ENCODE measurements at places on chromosomes 6 and 20.

DNA sequence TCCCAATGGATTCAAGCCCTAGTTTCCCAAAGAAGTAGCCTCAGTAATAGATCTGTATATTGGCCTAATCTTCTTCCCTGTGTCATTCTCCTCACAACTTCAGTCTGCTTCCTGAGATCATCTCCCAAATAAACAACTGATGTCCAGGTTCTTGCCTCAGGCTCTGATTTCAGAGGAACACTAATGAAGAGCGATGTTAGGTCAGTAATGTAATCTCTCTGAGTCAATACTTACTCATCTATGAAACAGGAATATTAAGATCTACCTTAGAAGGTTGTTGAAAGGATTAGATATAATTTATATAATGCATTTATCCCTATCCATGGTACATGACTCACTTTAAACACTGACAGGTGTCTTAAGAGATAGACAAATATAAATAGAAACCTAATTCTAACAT is 246.0 kb upstream of the FLRT3 start:
- DNase-seq: no peak

DNA sequence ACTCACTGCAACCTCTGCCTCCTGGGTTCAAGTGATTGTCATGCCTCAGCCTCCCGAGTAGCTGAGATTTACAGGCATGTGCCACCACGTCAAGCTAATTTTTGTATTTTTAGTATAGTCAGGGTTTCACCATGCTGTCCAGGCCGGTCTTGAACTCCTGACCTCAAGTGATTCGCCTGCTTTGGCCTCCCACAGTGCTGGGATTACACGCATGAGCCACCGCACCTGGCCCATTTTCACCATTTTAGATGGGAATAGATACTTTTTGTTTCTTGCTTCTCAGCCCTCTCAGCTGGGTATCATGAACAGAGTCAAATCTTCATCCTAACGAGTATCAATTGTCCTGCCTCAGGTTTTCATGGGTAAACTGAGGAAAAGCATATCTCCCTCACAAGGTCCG is 235.0 kb downstream of the CDC5L start:
- DNase-seq: no peak

DNA sequence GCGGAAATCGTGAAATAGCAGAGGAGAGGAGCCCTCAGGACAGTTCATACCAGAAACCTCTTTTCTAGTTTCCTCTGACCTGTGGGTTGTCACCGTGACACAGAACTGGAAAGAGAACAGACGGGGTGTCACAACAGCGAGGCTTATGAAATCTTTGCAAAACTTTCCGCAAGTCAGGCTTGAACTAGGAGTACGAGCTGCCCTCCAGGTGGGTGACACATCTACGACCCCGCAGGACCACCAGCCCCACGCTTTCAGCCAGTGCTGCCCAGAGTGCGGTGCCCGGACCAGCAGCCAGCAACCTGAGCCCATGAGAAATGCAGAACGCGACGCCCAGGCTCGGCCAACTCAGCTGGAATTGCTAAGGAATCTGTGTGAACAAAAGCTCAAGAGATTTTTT is 30.8 kb downstream of the WRNIP1 start:
- no peak for DNase-seq

- no peak for DNase-seq
These were observed 72.5 kb upstream of the SULF2 start for GRCh38 chr20:47857569-47858464.

DNA sequence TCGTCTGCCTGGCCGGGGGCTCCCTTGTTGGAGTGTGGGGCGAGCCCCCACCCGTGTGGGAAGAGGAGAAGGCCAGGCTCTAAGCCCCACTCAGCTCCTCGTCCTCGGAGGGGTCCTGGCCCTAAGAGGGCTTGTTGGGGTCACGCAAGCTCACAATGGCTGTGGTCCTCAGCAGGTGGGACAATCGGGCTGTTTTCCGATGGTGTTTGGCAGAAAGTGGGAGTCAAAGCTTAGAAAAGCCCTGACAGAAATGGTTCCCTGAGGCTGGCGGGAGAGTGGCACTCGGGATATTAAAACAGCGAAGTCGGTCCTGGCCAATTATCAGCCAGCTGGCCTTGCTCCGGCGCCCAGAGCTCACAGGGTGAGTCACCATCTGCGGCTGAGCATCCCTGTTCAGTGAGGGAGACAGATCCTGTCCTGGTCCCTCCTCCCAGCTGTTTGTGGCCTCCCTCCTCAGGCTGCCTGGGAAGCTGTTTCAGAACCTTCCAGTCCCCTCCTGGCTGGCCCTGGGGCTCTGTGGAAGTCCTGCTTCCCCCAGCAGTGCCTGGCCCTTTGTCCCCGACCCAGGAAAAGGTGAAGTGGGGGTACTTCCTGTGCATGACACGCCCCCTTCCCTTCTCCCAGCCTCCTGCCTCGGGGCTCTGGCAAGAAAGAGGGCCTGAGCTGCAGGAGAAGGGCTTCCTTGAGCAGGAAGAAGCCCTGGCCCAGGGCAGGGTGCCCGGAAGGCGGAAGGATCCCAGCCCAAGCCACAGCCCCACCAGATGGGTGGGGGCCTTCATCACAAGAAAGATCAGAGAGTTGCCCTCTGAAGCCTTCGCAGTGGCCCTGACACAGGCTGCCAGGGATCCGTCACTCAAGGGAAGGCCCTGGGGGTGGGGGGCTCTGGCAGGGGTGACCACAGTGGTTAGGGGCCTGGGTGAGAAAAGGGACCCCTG is 53.6 kb upstream of the BHLHE23 start:
- DNase-seq: no peak

DNA sequence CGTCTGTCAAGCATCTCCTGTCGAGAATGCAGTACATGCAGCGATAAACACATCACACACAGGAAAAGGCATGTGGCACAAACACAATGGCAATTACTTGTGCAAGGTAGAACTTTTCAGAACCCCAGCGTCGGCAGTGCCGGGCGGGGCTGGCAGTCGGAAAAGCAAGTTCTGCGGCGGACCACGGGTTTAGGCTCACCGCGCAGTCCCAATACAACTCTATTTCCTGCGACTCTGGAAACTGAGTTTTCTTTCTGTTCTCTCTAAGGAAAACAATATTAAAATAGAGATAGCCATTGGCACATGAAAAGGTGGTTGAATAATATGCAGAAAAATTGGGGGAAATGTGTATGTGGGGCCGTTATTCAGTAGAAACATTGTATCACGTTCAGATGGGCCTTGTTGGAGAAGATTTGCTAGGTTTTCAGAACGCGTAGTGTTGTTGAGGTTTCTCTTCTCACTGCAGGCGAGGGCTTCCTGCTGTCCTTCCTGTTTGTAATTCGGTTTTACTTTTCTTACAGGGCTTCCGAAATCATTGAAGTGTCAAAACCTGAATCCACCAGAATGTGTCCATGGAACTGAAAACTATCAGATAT is 369.5 kb downstream of the THBS2 start:
- DNase-seq: no peak

GRCh38 chr20:19993958-19994669 is 23.0 kb upstream of the NAA20 start:
- no peak for DNase-seq

DNA sequence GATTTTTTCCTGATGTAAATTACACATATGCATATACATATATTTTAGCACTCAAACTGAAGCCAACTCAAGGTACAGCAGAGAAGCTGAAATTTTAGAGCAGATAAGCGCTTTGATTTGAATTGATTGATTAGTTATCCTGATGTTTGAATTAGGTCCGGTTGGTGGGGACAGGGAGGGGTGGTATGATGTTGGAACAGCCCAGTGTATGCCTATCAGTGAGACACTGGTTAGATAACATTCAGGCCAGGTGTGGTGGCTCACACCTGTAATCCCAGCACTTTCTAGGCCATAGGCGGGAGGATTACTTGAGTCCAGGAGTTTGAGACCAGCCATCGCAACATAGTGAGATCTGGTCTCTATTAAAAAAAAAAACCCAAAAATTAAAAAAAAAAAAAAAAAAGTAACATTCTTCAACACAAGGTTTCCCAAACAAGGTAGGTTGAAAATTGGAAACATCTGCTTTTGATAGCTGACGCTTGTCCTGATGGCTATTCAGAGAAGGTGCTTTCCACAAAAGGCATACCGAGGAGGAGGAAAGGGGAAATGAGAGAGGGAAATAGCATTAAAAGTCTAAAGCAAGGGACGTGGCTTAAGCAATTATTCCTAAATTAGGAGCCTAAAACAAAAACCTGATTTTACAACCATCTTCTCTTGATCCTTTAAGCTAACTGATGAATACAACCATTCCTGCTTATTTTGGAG is 288.4 kb upstream of the JARID2 start:
- no peak for DNase-seq

GRCh38 chr6:50056242-50056641 is 6.5 kb upstream of the DEFB112 start:
- DNase-seq: no peak

DNA sequence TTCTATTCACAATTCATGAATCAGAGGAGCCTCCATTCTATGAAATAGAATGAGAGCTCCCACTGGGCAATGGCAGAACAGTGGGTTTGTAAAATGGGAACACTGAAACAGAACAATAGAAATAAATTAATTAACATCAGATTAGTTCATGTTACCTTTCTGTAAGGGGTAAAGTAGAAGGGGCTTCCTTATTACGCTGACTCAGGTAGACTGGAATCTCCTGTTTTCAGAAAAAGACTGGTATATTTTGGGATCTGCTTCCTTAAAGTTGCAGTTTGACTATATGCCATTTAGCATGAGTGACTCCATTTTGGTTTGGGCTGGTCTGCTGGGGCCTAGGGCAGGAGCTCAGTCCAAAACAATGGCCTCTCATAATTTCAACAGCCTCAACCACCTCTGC is 52.8 kb upstream of the ZFAND3 start:
- no peak for DNase-seq

Measured in ureter (tissue), 1 donor.